ENCODE measurements at places on chromosomes 3 and 15.

DNA sequence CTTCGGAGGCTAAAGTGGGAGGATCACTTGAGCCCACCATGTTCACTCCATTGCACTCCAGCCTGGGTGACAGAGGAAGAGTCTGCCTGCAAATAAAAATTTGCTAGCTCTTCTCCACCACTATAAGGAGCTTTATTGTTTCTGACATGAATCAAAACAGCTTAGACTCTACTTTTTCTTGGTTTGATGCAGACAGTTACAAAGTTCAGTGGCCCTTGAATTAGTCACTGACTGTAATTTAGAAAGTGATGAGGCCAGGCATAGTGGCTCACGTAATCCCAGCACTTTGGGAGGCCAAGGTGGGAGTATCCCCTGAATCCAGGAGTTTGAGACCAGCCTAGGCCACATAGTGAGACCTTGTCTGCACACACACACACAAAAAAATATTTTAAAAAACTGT lies 172.4 kb upstream of the CGNL1 start:
- DNase-seq = no peak

DNA sequence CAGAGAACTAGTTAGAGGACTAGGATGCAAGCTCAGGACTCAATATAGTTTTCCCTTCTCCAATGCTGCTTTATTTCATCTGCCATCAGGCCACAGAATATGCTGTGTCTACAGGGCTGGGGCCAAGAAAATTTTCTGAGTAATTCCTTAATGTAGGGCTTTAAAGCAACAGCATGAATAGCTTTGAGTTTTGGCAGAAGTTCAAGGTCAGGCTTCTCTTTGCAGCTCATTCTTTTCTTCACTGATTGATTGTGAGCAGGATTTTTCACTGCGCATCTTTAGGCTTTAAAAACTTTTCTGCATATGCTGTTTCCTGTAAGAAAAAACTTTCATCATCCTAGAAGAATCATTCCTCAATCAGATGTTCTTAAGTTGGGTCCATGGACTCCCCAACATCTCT lies 4.6 kb downstream of the TMEM108 start:
- no peak for DNase-seq

GRCh38 chr15:80984856-80985255 lies 4.8 kb downstream of the MESD start:
- DNase-seq = no peak

DNA sequence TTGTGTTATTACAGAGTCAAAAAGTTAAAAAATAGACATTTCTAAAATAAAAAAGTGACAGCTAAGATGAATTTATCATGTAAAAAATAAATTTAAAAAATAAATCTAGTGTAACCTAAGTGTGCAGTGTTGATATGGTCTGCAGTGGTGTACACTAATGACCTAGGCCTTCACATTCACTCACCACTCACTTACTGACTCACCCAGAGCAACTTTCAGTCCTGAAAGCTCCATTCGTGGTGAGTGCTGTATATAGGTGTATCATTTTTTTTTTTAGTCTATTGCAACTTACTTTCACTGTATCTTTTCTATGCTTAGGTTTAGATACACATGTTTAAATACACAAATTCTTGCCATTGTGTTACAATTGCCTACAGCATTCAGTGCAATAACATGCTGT lies 459.4 kb upstream of the ROBO1 start:
- no peak for DNase-seq

DNA sequence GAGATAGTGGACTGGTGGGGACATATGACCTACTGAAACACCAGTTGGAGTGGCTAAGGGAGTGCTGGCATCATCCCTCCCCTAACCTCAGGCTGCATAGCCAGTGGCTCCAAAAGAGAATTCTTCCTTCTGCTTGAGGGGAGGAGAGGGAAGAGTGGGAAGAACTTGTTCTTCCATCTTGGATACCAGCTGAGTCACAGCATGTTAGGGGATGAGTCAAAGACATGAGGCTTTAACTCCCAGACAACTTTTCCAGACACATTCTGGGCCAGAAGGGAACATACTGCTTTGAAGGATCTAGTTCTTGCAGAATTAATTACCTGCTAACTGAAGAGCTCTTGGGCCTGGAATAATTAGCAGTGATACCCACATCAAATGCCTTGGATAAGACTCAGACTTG lies 36.8 kb upstream of the PEX5L start:
- DNase-seq = peak; percentile 8

DNA sequence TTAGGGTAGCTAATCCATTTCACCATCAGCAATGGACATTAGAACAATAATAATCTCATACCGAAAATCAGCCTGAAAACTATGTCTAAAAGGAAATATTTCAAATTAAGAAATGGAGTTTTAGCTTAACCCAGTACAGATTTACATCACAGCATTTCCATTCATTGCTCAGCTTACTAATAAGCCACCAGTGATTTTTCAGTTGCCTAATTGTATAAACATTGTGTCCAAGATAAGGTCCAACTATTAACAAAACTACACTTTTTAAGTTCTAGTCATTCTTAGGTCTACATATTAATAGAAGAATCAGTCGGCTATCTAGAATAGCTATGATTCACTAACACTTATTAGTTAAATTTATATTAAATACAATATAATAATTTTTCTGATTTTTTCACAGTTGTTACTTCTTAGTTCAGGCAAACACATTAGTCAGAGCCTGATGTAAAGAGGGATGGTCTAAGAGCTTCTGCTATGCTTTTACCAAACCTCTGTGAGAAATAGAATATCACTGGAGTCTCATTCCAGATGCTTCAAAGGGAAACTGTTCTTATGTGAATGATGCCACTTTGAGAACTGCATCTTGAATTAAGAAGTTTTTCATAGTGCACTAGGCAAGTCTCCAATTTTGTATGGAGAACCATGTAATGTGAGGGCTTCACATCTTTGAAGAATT lies 74.1 kb downstream of the CMSS1 start:
- no peak for DNase-seq

GRCh38 chr15:87243474-87243873 lies 1013.1 kb downstream of the NTRK3 start:
- no peak for DNase-seq

- no peak for DNase-seq
These were observed 3.6 kb upstream of the RASL12 start for GRCh38 chr15:65071381-65071811.

DNA sequence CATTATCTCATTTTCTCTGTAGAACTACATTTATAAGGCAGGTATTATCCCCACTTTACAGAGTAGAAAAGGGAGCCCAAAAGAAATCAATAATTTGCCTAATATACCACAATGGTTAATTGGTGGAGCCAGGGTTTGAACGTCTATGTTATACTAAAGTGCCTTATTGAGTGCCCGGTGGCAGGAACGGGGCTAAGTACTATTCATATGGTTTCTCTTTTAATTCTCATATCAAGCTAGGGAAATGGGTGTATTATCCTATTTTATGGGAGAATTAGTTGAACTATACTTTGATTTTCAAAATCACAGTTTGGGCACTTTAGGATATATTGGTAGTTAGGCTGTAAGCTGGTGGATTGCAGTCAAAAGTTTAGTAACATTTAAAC lies 1.5 kb downstream of the CEP97 start:
- DNase-seq = no peak

- no peak for DNase-seq
These were observed 34.2 kb downstream of the PRTG start for GRCh38 chr15:55708720-55709119.

DNA sequence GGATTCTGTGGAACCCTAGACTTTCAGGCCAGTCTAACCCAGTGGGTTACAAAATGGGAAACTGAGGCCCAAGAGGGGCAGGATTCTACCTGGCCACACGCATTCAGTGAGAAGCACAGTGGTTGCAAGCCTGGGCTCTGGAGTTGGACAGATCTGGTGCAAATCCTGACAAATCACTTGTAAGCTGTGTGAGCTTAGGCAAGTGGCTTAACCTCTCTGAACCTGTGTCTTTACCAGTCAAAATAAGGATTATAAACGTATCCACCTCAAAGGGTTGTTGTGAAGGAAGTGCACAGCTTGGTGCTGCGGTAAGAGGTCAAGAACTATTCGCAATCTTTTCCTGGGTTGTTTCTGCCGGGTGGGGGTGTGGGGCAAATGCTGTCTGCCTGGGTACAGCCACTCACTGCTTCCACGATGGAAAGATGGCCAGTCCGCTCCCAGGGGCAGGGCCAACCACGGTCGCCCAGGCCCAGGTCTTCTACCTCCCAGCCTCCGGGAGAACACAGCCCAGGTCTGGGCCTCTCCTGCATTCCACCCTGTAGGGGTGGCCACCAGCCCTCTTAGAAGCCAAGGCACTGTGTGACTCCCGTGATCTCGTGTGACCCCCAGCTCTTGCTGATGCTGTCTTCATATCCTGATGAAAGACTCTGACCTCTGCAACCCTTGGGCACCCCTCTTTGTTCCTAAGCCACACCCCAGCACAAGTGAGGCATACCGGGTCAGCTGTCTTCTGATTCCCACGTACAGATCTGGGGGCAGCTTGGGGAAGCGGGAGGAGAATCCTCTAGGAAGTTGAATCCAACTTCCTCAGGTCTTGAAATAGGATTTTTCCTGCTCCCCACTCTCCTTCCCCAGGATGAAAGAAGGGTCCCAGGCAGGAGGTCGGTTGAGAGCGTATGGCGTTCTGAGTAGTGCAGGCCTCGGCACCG lies 1.5 kb downstream of the CHRNA3 start:
- no peak for DNase-seq

DNA sequence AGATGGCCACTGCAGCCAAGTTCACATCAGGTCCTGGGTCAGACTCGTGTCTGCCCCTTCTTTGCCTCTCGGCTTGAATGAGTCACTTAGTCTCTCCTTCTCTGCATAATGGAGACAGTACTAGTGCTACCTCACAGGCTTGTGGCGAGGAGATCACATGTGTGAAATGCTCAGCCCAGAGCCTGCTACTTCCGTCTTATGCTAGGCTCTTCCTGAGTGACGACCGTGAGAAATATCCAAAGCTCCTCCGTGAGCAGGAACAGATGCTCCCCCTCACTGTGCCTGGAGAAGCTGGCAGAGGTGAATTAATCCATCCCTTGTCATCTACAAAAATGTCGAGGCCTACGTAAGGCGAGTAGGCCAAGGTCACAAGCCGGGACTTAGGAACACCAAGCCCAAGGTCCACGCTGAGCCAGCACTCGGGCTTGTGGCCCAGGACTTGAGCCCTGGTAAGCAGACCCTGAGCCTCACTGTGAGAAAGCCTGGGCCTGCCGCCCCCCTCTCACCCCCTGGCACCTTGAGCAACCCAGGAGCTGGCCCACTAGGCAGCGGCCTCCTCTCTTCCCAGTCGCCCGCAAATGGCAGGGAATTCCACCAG lies 17.9 kb downstream of the PAK6 start:
- no peak for DNase-seq

DNA sequence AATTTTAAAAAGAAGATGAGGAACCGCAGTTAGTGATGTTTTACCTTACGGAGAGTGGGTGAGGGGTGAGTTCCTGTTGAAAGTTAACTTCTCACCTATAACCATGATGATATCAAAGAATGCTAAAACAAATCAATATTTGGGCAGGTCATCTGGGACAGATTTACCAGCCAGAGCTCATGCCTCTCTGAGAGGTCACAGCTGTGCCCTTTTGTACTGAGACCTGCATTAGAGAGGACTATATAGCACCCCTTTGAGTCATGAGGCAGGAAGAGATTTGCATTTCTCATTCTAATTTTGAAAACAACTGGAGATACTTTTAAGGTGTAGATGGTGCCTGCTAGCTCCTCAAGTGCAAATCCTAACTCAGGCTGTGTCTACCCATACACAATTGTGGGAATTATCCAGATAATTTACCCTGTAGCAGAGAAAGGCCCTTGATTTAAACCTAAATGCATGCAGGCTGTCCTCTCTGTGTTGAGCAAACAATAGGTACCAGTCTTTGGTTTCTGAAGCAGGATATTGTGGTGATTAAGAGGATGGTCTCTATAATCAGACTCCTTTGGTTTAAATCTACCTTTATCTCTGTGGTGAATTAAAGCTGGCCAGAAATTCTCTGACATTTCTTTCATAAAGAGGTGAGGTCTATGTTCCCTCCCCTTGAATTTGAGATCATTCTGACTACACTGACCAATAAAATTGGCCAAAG lies 5.8 kb upstream of the TM4SF4 start:
- DNase-seq = no peak

DNA sequence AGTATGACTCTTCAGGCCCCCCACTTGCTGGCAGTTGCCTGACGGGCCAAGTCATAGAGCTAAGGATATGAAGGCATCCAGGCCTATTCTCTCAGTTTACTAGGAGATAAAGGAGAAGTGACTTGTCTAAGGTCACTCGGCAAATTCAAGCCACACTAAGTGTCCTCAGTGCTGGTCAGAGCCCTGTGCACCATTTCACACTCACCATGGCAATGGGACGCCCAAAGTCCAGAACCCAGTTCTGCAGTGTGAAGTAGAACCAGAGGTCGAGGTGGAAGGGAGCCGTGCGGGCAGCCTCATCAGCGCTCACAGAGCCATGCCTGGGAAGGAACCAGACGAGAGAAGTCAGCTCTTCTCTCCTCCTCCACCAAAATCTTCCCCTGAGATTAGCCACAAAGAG lies 11.2 kb downstream of the CLN6 start:
- no peak for DNase-seq

- no peak for DNase-seq
These were observed 569.7 kb upstream of the MDFIC2 start for GRCh38 chr3:70882104-70882503.
